ENCODE measurements at places on chromosomes 6 and 20.

GRCh38 chr20:48803176-48804053 is 24.4 kb downstream of the PREX1 start:
- DNase-seq = no peak

DNA sequence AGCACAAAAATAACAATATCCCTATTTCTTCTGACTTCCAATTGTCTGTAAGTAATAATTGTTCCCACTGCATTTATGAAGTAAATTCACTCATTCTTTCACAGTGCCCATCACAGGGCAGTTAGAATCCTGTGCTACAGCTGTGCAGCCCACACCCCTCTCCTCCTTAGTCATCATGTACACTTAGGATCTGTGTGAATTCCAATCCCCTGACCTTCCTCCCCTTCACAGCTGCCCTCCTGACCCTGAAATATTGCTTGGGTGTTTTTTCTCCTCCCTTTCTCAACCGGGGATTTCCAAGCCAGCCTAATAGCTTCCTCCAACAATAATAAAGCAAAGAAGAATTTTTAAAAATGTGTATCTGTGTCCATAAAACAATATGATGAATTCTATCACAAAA is 91.5 kb upstream of the BEND6 start:
- no peak for DNase-seq

DNA sequence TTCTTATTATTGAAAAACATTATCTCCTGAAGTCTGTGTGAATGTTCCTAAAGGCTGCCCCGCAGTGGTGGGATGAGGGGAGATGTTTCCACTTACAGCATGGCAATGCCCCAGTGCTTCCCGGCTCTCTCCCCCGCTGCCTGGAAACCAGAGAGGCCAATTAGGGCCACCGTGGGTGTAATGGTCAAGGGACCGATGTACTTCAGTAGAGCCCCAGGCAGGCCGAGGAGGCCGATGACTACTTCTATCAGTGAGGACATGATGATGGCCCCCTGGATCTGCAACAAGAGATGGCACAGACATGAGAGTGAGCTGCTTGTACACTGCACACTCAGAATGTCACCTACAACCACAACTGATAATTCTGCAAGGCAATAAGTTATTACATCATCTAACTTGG is 117.8 kb downstream of the SLC23A2 start:
- no peak for DNase-seq

DNA sequence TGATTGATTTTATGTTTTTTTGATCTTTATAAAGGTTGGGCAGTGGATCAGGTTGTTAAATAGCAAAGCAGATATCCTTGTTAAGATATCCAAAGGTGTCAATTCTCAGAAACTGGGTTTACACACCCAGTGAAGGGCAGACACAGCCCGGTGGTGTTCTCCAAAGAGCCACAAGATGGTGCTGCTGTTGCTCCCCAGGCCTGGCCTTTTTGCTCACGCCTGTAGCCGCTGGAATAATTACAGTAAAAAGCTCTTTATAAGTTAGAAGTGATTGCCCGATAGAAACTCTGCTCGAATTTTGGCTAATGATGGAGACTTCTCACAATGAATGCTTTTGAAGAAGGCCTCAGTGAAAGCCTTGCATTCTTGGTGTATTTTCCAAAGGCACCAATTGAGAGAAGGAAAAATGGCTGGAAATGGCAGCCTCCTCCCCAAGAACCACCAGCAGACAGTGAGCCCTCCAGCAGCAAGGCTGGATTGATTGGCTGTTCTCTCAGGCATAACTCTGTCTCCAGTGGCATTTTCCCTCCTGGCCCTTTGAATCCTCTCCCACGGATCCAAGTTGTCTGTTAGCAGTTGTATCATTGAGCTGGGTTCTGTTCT is 120.5 kb upstream of the CHD6 start:
- DNase-seq = no peak

- DNase-seq = no peak
Measured at GRCh38 chr20:56157530-56158203, 90.9 kb upstream of the MC3R start.

DNA sequence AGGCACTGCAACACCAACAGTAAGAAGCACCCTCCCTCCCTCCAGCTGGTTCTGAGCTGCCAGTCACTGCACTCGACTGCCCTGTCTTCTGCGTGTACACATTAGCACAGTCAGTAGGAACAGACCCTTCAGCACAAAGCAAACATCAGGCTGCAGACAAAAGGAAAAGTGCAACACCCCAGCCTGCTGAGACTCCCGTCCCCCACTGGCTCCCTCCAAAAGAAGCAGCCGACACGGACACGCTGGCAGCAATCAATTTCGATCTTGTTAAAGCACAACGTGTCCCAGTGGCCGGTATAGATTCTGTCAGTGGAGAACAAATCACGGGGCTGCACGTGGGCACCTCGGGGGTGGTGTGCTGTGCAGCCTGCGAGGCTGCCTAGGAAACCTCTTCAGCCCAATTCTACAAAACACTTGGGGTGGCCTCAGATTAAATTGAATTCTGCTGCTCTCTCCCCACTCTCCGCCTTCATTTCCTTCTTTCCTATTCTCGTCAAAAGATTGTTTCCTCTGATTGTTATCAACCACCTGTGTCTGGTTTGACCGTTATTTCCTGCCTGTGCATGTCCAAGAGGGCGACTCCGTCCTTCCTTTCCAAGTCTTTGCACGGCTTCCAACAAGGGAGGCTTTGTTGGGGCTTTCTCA is 38.7 kb downstream of the TRAF3IP2 start:
- no peak for DNase-seq

GRCh38 chr20:57220337-57221145 is 45.9 kb downstream of the BMP7 start:
- DNase-seq = no peak

DNA sequence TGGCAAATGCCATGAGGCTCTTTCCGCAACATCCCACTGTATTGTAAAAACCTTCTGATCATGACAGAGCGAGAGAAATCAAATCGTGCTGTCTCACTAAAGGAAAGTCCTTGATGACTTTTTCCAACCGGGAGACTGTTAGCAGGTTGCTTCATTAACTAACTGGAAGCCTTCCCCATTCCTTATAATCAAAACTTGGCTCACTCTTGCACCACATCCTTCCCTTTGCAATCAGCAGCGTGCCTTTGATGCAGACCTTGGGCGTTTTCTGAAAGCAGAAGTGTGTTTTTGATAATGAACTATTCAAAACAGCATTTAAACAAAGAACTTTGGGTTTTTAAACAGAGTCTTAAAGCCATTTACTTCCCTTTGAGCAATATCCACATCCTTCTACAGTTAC is 96.2 kb upstream of the CNR1 start:
- DNase-seq = no peak

GRCh38 chr6:166019214-166019613 is 148.4 kb downstream of the TBXT start:
- DNase-seq = no peak

GRCh38 chr6:135291288-135292076 is 110.4 kb downstream of the MYB start:
- no peak for DNase-seq

DNA sequence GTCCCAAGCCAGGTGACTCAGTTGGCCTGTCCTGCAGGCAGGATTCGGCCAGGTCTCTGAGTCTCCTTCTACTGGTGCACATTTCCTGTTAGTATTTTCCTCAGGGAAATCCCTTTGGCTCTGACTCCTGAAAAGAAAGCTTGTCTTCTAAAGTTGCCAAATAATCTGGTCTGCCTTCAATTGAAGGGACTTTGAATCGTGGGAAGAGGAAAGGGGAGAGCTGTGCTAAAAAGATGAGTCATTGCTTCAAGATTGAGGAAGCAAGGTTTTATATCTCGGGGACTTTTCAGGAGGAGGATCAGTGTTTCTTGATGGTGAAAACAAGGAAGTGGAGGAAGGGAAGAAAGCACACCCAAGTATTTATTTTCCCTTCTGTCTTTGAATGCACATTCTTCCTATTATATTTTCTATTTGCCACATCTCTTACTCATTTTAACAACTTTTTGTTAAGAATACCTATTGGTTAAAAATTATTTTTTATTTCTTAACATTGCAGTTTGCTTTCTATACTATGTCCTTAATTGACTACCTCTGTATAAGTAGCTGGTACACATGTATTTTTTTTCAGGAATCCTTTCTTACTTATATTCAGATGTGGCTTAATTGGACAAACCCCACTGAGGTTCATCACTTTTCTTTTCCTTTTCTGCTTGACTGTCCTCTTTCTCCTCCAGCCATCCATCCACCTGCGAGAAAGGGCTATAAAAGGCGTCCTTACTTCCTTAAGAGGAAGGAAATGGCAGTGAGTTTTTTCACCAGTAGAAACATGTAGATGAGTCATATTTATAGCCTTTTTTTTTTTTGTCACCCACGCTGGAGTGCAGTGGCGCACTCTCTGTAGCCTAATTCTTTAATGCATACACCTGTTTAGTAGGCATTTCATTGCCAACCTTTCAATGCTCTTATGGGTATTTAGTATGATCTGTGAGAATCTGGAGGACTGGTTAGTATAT is 15.0 kb upstream of the IFNGR1 start:
- DNase-seq = no peak

DNA sequence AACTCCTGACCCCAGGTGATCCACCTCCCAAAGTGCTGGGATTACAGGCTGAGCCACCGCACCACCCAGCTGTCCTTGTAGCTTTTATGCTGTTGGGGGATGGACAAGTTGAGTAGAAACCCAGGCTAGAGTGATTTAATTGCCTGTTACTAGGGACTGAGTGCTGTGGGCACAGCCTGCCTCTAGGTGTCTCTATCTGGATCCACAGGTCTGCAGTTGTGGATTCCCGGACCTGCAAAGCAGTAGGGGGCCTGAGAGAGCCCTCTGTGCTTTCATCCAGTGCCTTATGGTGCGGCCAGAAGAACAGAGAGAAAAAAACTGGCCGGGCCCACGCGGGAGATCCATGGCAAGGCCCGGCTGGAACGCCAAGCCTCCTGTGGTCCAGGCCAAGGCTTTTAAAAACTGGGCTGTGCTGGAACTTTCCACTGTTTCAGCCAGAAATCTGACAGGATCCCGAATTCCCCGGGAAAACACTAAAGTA is 5.2 kb downstream of the SIRPA start:
- DNase-seq = no peak

DNA sequence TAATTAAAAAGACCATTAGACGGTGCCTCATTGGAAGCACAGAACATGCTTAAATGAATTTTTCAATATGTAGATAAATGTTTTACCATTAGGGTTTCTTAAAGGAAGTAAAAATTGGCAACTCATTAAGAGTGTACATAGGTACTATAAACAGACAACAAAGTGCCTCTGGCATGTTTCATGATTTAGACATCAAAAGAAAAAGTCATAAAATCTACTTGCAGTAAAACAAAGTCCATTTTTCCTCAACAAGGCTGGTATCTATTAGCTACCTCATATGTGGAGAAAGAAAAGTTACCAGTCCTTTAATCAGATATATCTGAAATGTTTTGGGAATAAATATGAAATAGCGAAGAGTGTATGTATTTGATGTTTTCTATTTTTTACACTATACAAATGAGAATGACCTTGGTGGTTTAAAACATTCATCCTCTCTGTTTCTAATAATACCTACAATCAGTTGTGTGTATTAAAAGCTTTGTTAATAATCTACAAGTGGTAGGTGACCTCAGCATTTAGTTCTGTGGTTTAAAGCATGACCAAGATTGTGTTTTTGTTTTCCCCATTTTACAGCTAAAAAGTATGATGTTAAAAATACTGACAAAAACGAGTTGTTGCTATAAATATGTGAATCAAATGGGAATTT is 87.5 kb downstream of the HDGFL1 start:
- no peak for DNase-seq

DNA sequence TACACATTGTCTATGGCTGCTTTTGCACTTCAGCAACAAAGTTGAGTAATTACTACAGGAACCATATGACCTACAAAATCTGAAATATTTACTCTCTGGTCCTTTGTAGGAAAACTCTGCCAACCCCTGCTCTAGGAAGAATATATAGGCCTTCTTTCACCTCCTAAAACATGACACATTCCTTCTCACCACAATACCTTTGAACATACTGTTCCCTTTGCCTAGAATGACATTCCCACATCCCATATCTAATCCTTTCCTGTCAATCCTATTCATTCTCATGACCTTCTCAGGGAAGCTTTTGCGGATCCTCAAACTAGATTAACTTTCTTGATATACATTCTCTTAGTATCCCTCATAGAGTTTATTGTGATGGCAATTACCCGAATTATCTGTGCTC is 18.0 kb upstream of the NCOA6 start:
- DNase-seq = no peak

DNA sequence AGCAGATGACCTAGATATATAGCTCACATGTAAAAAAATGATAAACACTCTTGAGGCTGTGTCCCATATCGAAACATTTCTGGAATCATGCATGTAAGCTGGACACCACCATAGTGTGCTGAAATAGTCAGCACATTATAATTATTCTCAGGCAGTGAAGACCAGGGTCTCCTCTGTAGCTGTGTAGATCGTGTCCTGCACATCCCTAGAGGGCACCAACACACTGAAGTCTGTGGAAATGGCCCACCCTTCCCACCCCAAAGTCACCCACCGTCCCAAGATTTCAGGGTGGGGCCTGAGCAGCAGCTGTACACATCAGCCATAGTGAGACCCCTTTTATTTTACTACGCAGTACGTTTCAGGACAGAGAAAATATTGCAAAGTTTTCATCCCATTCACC is 21.0 kb upstream of the TMEM30A start:
- no peak for DNase-seq

GRCh38 chr20:41308290-41308711 is 9.2 kb downstream of the ZHX3 start:
- DNase-seq = no peak

DNA sequence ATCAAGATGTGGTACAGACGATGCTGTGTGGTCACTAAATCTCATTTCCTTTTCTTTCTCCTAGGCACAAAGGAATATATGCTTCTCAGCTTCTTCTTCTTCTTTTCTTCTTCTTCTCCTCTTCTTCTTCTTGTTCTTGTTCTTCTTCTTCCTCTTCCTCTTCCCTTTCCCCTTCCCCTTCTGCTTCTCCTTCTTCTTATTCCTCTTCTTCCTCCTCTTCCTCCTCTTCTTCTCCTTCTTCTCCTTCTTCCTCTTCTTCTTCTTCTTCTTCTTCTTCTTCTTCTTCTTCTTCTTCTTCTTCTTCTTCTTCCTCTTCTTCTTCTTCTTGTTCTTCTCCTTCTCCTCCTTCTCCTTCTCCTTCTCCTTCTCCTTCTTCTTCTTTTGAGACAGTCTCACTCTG is 190.4 kb upstream of the DTNBP1 start:
- DNase-seq = no peak

DNA sequence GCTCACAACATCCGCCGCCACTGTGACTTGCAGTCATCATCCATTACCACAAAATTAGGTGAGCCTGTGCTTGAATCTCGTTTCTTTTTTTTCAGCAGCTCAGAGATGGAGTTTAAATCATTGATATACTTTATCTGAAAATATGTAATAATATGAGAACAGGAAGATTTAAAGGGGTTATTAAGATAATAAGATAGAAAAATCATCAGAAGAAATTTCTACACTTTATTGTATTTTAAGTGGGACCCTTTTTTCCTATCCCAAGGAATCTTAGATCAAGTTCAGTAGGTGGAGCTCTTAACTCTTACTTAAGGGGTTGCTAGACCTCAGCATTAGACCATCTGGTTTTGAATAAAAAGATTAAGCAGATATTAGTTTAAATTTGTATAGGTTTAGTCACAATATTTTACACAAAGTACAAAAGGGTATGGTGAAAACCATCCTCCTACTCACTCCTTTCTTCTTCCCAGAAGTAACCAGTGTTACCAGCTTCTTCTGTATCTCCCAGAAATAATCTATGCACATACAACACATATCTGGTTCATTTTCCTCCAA is 9.4 kb upstream of the NCOA7 start:
- no peak for DNase-seq

GRCh38 chr6:6661684-6662083 is 73.2 kb downstream of the LY86 start:
- DNase-seq = no peak

- no peak for DNase-seq
Measured at GRCh38 chr20:6708010-6708409, 59.5 kb upstream of the BMP2 start.

Measured in hypothalamus (tissue), 51 donors.